ENCODE measurements at places on chromosomes 4 and X. TPM values are rescaled to one million over a fixed set of nuclear protein-coding genes. Genes with fewer than 3 reads are reported as not detected.

Gene NAP1L5
- 5.4 TPM for total RNA-seq

Gene CENPI
- total RNA-seq = 17.5 TPM

- H3K36me3 ChIP-seq = no peaks in the 10 kb centered on the region
- no peak for DNase-seq
- H3K4me1 ChIP-seq = no peaks in the 10 kb centered on the region
- no peaks in the 10 kb centered on the region for H3K27me3 ChIP-seq
Observed at GRCh38 chr4:30866907-30867306, 146.7 kb downstream of the PCDH7 start.

DNA sequence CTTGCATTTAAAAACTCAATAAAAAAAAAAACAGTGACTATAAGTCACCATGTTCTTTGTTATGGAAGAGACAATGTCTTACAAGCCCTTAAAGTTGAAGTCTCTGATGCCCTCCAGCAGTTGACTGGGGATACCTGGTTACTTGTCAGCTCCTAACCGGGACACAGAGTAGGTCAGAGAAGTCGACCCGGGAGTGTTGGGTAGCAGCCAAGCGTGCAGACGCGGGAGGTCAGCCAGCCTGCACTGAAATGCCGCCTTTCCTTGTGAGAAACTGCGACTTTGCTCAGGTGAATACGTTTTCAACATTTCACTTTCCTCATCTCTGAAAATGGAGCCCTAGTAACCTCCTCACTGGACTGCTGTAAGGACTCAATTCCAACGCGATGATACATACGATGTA, 81.8 kb downstream of the F11 start:
- H3K36me3 ChIP-seq = no peaks in the 10 kb centered on the region
- peaks cover 4% of the 10 kb centered on the region for H3K27me3 ChIP-seq
- H3K4me3 ChIP-seq = no peak overlapping the region
- H3K4me1 ChIP-seq = no peaks in the 10 kb centered on the region
- DNase-seq = no peak

DNA sequence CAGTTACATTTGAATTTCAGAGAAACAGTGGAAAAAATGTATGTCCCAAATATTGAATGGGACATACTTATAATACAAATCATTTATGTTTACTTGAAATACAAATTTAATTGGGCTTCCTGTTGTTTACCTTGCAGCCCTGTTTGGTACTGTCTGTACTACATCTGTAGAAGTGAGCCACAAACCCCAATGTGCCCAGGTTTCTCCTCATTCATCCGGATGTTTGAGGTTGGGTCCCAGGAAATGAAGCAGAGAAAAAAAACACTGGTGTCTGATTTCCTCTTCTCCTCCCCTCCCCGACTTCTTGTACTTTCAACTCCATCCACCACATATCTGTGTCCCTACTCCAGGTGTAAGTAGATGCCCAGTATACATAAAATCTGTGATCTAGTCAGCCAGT, 27.1 kb upstream of the SCRG1 start:
- no peak for DNase-seq
- peaks cover 23% of the 10 kb centered on the region for H3K4me1 ChIP-seq
- H3K27ac ChIP-seq = no peak overlapping the region
- no peaks in the 10 kb centered on the region for H3K36me3 ChIP-seq
- H3K4me3 ChIP-seq = no peak overlapping the region
- H3K27me3 ChIP-seq = no peaks in the 10 kb centered on the region

- no peak overlapping the region for H3K4me3 ChIP-seq
- H3K27ac ChIP-seq = no peak overlapping the region
- peaks cover 30% of the 10 kb centered on the region for H3K36me3 ChIP-seq
- no peak for DNase-seq
Observed at GRCh38 chrX:24005867-24006266, 21.1 kb downstream of the KLHL15 start.

- no peak for DNase-seq
- H3K27ac ChIP-seq = no peak overlapping the region
- no peak overlapping the region for H3K4me3 ChIP-seq
- H3K36me3 ChIP-seq = peaks cover 25% of the 10 kb centered on the region
- H3K4me1 ChIP-seq = peaks cover 62% of the 10 kb centered on the region
- H3K27me3 ChIP-seq = no peaks in the 10 kb centered on the region
Observed at GRCh38 chr4:98908703-98909262, 20.1 kb downstream of the EIF4E start.

GRCh38 chr4:98181809-98182208, 38.5 kb upstream of the STPG2 start:
- H3K4me3 ChIP-seq = no peak overlapping the region
- H3K27ac ChIP-seq = no peak overlapping the region
- H3K27me3 ChIP-seq = no peaks in the 10 kb centered on the region
- H3K4me1 ChIP-seq = no peaks in the 10 kb centered on the region

GRCh38 chr4:151227172-151227571, 49.8 kb upstream of the PRSS48 start:
- H3K4me3 ChIP-seq = no peak overlapping the region
- H3K27ac ChIP-seq = no peak overlapping the region
- H3K4me1 ChIP-seq = no peaks in the 10 kb centered on the region
- peaks cover 27% of the 10 kb centered on the region for H3K27me3 ChIP-seq
- DNase-seq = no peak

- peak overlapping the region; percentile 61 for H3K27ac ChIP-seq
- DNase-seq = peak; percentile 89
- H3K4me3 ChIP-seq = no peak overlapping the region
- peaks cover 14% of the 10 kb centered on the region for H3K36me3 ChIP-seq
- H3K27me3 ChIP-seq = no peaks in the 10 kb centered on the region
- peaks cover 19% of the 10 kb centered on the region for H3K4me1 ChIP-seq
Observed at GRCh38 chrX:154534526-154535322, 11.9 kb downstream of the G6PD start.

DNA sequence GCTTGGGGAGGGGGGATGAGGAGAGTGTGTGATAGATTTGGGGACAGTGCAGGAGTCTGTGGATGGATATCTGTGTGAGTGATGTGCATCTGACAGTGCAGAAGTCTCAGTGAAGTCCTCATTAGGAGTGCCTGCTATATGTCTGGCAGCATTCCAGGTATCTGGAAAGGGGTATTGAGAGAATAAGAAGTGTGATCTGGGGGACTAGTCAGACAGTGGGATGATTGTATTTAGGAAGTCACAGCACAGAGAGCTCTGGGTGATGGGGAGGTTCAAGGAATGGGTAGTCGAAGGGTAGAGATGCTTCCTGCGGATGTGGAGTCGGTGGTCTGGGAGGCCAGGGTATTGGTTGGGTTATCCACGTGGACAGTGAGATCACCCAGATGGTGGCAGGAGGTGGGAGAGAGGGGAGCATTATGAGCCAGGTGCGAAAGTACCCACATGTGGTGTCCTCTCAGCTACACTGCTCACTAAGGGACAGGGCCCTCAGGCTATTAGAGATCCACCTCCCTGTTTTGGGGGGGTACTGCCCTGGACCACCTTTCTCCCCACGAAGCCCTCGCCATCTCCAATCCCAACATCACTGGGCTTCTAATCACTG, 9.8 kb downstream of the MAGED2 start:
- H3K27ac ChIP-seq = no peak overlapping the region
- H3K4me1 ChIP-seq = peaks cover 3% of the 10 kb centered on the region
- H3K4me3 ChIP-seq = no peak overlapping the region
- DNase-seq = no peak
- peaks cover 9% of the 10 kb centered on the region for H3K36me3 ChIP-seq

- no peaks in the 10 kb centered on the region for H3K27me3 ChIP-seq
- no peak for DNase-seq
- H3K36me3 ChIP-seq = no peaks in the 10 kb centered on the region
- H3K27ac ChIP-seq = no peak overlapping the region
- H3K4me3 ChIP-seq = no peak overlapping the region
- H3K4me1 ChIP-seq = no peaks in the 10 kb centered on the region
Observed at GRCh38 chr4:65943076-65943475, 272.8 kb upstream of the EPHA5 start.

All from activated CD8-positive, alpha-beta T cell treated with anti-CD3 and anti-CD28 coated beads for 36 hours (primary cell).